Stimulated activated effector memory CD8-positive, alpha-beta T cell treated with anti-CD3 and anti-CD28 coated beads, Interleukin-12 subunit alpha, Interleukin-12 subunit beta, amount 100 ng/mL, for 72 hours (primary cell): ENCODE measurements at places on chromosomes 7 and 10.
A peak's percentile ranks its signal among the peaks of the same experiment; 100 is the strongest.

GRCh38 chr7:140390466-140391190 is 7.7 kb downstream of the SLC37A3 start:
- DNase-seq = no peak

- no peak for DNase-seq
Observed at GRCh38 chr7:148858489-148858888, 25.6 kb downstream of the EZH2 start.

GRCh38 chr10:98425511-98426352 is 10.8 kb upstream of the PYROXD2 start:
- DNase-seq = peak; percentile 25

DNA sequence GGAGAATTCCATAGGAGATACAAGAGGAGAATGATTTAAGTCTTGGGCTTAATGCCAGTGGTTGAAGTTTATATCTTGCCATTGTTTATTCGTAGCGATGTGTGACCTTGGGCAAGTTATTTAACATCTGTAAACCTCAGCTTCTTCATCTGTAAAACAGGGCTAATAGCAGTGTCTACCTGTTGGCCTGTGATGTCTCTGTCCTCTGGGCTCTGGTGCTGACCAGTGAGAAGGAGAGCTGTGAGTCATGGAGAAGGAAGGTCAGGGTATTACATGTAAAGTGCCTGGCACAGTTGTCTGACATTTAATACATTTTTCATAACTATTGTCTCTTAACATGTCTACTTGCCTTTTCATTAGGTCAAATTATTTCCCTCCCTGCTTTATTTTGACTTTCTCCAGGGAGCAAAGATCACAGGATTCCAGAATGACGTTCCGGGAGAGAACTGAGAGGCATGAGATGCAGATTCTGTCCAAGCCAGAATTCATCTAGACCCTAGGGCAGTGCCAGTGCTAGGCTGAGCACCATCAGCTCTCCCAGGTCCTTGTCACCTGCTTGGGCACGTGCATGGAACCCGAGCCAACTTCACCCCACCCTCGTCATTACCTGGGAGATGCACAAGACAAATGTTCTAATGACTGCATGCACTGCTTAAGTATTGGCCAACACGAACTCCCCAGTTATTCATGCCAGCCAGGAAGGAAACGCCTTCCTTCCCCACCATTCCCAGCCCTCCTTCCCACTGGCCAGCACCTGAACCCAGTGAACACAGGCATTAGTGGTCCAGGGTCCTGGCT is 187.9 kb downstream of the DPY19L1 start:
- DNase-seq = no peak

DNA sequence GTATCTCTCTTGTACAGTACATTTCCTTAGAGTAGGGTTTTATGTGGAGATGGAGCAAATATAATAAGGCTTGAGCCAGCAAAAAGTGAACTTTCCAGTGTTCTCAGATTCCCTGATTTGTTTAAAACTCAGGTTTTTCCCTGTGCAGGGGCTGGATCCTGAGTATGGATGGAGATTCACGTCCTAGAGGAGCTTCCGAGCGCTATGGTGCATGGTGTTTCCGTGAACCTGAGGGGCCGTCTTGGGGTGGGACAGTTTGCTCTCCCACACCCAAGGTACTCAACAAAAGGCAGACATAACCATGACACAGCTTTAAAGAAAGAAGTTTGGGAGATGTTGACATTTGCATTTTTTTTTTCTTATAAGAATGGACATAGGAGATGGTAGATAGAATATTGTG is 122.5 kb downstream of the SEC23IP start:
- DNase-seq = no peak
